ENCODE measurements at places on chromosomes 12 and 14.

GRCh38 chr12:65209655-65210043 lies 40.3 kb downstream of the LEMD3 start:
- no peak for DNase-seq

- DNase-seq = peak; percentile 84
These were observed 146.1 kb downstream of the PAX9 start for GRCh38 chr14:36807727-36808126.

- no peak for DNase-seq
These were observed 687.1 kb upstream of the FBXO33 start for GRCh38 chr14:40119321-40119720.

GRCh38 chr12:102625819-102626218 lies 145.5 kb upstream of the IGF1 start:
- DNase-seq = no peak

DNA sequence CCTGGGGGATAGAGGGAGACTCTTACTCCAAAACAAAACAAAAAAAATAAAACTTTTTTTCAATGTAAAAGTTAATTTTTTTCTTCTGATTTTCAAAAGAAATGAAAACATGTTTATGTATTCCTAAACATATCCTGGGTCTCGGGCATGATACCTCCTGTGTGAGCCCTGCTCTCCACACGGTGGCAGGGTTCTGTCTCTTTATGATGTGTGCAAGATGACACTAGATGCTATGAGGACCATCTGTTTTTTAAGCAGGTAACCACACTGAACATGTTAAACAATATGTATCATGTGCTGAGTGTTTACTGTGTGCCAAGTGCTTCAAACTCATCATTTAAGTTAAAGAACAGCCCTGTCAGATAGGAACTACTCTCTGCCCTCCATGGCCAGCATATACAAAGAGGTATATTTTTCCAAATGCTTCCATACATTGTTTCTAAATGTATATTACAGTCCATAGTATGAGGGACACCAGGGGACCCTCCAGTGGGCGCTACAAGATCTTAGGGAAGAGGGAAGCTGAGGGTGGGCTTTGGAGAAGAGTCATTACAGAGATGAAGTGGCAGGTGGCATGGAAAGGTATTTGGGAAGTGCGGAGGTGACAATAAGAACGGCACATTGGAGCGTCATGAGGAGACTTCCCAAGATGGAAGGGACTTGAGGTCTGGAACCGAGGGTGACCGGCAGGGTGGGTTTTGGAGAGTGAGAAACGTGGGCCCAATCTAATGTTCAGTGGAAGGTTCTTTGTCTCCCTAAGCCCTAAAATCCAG lies 28.5 kb downstream of the FOS start:
- peak; percentile 65 for DNase-seq

DNA sequence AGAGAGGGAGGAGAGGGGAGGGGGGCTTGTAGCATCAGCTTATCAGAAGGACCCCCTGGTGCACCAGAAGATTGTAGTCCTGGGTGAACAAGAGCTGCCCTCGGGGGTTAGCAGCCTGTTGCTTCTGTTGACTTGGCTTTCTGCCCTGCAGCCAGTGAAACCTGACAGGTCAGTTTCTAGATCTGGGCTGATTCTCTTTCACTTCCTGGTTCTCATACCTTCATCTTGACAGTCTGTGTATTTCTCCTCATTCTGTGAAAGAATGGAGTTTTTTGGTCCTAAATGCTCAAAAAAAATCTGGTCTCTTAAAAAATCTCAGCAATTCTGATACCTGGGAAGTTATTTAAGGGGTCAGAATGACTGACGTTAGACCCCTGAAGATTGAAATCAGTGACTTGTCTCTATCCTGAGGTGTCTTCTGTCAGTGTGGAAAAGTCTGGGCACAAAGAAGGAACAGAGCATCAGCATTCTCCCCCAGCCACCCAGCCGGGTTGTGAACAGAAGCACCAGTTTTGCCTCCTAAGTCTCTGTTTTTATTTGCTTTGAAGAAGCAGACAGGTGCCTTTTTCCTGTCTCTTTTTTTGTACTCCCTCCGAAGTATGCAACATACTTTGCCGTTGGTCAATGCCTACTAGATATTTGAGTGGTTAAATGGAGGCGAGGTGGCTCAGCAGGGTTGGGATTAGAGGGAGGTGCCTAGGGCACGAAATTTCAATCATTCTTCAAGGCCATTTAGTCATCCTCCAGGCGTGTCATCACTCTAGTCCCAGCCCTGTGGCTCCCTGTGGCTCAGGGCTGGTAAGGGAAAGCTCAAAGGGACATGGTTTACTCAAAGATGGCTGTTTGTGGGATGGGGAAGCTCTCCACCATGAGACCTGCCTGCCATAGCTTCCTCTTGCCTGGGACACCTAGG lies 24.0 kb downstream of the TTC9 start:
- peak; percentile 86 for DNase-seq

DNA sequence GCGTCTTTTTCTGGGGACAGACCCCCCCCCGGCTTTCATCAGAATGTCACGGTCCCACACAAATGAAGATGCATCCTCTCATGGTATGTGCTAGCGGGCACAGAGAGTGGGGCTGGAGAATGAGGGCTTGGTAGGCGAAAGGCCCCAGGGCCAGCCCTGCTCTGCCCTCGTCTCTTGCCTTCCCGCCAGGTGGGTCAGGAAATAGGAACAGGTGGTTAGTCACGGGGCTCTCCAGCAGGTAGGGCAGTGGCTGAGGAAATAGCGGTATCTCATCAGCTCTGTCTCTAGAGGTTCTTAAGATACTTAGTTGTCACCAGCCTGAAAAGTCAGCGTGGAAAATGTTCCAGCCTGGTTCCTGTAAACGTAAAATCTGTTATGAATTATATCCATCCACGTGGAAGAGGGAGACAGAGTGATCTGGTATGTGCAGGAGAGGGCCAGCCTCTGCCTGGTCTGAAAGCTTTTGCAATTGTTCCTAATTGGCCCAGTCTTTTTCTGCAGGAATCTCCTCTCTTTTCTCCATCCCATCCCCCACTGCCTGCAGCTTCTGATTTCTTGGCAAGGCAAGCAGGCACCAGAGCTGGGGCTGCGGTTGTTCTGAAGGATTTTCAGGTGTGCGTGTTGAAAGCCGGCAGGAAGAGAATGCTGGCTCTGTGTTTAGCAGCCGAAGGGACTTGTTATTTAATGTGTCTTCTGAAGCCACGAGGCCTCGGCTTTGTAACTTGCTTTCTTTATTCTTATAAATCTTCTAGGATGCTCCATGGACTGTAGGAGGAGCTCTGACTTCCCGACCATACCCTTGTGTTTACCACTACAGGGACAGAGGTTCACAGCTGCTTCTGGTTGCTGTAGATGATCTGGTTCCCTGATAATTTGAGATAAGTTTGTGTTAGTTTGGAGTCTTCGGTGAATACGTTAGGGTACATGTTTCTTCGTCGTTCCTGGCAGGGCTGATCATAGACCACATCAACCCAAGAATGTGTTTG lies 131.1 kb downstream of the CACNA1C start:
- peak; percentile 50 for DNase-seq

DNA sequence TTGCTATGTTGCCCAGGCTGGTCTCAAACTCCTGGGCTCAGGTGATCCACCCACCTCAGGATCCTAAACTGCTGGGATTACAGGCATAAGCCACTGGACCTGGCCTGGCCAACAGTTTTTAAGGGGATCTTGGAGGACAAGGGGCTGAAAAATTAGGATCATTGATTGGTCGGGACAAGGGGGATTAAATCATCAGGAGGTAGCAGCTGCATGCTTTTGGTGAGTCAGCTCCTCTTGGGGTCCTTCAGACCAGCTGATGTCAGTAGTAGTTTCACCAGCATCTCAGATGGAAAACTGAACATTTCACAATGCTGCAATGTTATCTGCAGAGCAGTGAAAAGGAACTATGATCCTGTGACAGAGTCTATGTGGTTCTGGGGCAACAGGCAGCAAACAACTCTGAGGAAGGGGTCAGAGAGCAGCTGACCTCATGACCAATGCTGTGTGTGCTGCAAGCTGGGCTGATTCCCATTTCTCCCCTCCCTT lies 6.3 kb downstream of the LRRC74A start:
- no peak for DNase-seq

DNA sequence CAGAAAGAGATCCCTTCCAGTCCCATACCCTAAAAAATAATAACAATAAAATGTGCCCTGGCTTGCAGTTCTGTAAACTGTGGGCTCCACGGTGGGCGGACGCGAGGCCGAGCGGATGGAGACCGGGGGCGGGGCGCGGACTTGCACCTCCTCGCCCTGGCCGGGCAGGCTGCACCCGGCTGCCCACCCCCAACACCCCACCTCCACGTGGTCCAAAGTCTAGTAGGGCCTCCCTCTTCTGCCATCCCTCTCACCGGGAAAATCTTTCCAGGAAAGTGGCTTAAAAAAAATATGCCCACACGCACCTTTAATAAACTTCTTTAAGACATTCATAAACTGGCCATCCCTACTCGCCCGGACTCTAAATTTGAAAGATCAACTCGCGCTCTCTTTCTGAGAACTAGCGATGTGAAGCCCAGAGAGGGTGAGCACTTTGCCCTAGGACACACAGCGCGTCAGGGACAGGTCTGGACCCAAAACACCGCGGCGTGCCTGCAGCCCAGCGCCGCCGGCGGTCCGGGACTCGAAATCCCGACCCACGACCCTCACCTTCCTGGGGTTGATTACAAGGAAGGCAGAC lies 1.9 kb upstream of the BCL11B start:
- no peak for DNase-seq

- DNase-seq = no peak
These were observed 6.1 kb downstream of the PELI2 start for GRCh38 chr14:56124327-56124726.

DNA sequence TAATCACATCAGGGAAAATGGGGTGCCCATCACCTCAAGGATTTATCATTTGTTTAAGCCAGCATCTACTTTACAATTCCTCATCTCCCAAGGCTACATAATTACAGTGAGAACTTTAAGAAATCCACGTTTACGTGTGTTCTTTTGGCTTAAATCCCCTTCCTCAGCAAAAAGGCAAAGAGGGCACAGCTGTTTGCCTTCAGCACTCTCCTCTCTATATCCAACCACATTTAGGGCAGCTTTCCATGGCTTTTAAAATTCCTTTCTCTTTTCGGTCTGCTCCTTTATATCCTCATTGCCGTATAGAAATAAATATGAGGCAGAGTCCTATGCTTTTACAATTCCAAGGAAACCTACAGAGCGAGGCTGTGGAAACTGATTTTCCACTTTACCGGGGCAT lies 175.9 kb downstream of the EMP1 start:
- no peak for DNase-seq

DNA sequence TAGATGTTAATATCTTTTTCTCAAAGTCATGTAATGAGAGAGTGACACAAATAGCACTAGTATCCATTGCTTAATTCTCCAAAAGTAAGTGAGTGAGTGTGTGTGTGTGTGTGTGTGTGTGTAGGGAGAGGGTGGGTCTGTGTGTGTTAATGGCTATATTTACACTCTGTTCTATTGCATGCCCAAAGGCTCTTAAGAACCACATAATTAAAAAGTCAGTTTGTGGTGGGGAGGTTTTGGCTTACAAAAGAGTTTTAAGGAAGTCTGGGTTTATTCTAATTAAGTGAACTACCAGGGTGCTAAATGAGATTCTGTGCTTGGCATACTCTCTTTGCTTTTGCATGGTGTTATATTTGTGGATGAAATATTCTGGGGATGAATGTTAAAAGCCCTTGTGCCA lies 1897.6 kb upstream of the FLRT2 start:
- DNase-seq = peak; percentile 89

GRCh38 chr14:104283197-104284106 lies 145.1 kb downstream of the KIF26A start:
- DNase-seq = peak; percentile 77

DNA sequence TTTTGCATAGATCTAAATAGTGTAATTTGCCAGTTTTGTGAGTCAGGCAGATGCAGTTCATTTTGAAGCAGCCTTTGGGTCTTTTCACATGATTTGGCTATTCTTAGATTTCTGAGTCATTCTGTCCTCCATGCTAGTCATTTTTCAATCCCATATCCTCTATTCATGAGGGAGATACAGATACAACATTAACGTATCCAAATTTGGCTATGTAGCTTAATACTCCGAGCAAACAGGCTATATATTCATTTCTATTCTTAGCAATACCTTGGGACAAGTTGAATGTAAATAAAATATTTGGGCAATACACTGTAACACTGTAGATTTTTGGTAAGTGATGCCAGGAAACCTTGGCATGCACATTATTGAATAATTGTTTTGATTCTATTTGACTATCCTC lies 270.7 kb upstream of the PDE3A start:
- no peak for DNase-seq

GRCh38 chr12:25435431-25435830 lies 117.7 kb downstream of the LMNTD1 start:
- DNase-seq = no peak

GRCh38 chr12:11136075-11136474 lies 1.6 kb upstream of the TAS2R30 start:
- DNase-seq = no peak

DNA sequence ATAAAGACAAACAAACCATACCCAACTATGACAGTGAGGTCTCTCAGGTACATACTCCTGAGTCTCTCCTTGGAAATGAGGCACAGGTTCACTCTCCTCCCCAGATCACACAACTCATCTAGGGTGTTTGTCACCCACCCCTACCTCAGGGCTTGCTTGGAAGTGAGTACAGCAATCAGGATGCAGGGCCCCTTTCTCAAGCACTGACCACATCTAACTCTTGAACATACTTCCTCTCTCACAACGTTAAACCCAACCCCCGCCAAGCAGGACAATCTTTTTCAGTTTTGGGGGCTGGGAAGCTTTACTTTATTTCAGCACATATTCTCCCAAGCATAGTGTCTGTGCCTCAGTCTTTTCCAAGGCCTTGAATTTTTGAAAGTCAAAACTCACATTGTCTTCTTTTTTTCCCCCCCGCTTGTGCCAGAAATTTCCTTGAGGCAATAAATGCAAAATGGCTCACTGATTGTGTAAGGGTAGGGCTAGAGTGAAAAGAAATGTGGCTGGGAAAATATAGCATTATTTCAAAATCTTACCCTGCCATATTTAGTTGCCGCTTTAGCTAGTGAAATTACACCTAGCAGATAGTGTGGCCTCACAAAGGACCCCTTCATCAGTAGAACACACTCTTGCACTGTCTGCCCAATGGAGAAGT lies 2.4 kb upstream of the GPR65 start:
- DNase-seq = no peak

DNA sequence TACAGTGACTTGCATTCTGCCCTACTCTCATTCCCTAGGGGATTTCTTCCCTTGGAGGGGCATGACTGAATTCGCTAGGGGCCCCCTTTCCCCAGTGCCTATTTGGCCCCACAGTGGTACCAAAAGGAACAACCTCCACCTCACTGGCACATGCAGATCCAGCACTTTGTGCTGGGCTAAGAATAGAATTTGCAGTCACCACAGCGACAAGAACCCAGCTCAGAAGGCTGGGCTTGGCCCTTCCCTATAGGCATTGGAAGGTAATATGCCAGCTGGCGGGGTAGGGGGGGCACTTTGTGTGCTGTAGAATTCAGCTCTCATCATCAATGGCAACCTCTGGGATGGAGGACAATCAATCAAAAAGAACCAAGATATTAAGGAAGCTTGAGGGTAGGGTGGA lies 13.9 kb downstream of the BAZ2A start:
- DNase-seq = no peak
